ENCODE measurements at places on chromosomes 3 and 15.

DNA sequence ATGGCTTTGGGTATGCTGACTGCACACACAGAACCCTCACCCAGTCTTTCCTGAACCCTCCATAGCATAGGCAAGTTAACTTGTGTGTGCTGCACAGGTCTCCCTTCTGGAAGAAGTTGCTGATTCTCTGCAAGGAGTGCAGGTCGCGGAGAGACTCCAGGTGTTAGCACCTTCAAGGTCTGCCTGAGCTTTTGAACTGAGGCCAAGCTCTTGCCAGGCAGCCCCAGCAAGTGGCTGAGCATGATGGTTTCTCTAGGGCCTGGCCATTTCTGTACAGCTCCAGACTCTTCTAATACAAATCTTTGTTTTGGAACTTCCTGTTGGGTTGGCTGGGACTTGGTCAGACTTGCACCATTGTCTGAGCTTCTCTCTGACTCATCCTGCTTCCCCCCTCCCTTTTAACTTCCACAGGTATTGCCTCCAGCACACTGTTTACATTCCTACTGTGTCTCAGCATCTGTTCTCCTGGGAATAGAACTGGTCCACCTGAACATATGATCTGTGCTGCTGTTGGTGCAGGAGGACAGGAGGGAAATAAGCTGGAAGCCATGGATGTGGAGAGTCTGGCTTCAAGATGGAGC is 53.3 kb downstream of the KY start:
- DNase-seq, result no peak

DNA sequence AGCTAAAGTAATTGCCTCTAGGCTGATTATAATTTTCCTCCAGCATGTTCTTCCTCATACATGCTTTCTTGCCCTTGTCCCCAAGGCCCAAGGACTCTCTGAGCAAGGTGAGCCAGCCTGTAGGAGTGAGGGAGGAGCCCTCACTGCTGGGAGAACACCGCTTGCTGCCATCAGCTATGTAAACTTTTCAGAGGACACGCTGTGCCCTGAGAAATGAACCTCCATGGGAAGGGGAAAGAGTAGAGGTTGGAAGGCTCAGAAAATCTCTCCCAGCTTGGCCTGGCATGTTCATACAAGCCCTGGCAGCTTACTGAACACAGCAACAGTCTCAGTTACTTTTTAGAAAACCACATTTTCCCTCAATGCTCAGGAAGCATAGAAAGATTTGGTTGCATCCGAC is 103.0 kb upstream of the SLC24A5 start:
- DNase-seq, result no peak

GRCh38 chr15:67373971-67374370 is 119.4 kb downstream of the IQCH start:
- DNase-seq, result no peak

DNA sequence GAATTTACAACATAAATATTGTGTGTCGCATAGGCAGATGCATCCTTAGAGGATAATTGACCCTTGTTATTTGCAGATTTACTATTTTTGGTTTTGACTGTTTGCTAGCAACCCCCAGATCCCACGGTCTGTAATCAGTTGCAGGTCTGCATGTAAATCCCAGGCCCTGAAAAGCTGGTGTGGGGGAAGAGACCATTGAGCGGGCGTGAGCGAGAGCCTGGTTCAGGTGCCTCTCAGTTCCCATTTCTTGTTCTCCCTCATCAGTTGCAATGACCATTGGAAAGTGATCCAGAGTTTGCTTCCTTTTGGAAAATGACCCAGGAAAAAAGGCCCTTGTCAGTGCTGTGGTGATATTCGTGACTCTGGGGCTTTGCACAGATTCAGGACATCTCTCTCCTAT is 238.9 kb downstream of the UACA start:
- no peak for DNase-seq

GRCh38 chr3:21274079-21274571 is 476.9 kb downstream of the ZNF385D start:
- DNase-seq, result no peak

- DNase-seq, result no peak
Observed at GRCh38 chr3:147483145-147483544, 74.0 kb downstream of the ZIC1 start.
